Testis (tissue), 5 donors: ENCODE measurements at places on chromosomes 11 and 22.
A peak's percentile ranks its signal among the peaks of the same experiment; 100 is the strongest.

DNA sequence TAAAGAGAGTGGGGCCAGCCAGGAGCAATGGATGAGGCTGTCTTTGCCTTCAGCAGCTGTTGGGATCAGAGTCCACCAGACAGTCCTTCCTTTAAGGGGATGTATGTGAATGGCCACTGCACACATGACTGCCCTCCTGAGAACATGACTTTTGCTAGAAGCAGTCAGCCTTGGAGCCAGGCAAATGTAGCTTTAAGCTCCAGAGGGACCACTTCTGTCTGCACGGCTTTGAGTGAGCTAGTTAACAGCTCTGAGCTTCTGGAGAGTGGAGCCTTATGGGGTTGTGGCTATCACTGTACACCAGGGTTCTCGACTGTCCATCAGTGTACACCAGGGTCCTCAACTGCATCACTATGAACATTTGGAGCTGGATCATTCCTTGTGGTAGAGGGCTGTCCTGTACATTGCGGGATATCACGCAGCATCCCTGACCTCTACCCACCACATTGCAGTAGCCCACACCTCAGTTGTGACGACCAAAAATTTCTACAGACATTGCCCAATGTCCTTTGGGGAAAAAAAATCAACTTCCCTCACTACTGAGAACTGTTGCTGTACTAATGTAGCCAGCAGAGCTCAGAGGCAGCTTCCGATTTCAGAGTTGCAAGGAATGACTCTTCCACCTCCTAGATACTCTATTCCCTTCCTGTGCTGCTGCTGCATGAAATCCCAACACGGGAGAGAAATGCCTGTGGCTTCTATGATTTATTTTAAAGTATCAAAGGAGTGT lies 169.4 kb downstream of the MYO18B start:
- DNase-seq = no peak

DNA sequence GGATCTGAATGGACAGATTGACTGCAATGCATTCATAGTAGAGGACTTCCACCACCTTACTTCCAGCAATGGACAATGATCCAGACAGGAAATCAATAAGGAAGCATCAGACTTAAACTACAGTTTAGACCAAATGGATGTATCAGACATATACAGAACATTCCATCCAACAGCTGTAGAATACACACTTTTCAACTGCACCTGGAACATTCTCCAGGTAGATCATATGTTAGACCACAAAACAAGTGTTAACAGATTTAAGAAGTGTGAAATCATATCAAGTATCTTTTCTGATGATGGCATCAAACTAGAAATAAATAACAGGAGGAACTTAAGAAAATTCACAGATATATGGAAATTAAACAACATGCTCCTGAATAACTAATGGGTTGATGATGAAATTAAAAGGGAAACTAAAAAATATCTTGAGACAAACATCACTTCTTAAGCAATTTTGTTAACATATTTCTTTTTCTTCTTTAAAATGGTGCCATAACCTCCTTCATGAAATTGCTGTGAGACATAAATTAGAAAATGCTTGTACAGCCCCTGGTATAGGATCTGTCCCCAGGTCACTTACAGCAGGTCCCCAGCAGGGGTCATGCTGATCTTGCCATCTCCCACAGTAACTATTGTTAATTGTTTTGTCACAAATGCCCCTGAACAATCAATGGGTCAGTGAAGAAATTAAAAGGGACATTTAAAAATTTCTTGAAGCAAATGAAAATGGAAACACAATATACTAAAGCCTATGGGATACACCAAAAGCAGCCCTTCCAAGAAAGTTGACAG lies 100.0 kb upstream of the OR4B1 start:
- DNase-seq = no peak

DNA sequence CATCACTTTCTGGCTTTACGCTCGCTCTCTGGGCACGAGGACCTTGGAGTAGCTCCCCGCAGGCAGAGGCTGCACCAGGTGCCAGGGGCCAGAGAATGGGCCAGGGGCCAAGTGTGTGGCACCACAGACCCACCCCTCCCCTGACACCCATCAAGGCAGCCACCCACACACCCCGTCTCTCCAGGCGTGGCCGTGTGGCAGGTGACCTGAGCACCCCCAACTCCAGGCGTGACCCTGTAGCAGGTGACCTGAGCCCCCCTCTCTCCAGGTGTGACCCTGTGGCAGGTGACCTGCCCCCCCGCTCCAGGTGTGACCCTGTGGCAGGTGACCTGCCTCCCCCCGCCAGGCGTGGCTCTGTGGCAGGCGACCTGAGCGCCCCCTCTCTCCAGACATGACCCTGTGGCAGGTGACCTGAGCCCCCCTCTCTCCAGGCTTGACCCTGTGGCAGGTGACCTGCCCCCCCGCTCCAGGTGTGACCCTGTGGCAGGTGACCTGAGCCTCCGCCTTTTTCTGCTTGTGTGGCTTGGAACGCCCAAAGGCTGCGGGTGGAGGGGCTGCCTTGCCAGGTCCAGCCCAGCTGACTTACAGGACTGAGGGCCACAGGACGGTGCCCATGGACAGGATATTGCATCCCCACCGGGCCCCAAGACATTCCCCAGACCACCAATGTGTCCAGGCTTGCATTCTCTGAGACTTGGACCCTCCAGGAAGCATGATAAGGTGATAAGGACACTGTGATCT lies 667.2 kb downstream of the BRD1 start:
- no peak for DNase-seq

- DNase-seq = no peak
Measured at GRCh38 chr11:134749040-134749839, 337.2 kb upstream of the B3GAT1 start.

DNA sequence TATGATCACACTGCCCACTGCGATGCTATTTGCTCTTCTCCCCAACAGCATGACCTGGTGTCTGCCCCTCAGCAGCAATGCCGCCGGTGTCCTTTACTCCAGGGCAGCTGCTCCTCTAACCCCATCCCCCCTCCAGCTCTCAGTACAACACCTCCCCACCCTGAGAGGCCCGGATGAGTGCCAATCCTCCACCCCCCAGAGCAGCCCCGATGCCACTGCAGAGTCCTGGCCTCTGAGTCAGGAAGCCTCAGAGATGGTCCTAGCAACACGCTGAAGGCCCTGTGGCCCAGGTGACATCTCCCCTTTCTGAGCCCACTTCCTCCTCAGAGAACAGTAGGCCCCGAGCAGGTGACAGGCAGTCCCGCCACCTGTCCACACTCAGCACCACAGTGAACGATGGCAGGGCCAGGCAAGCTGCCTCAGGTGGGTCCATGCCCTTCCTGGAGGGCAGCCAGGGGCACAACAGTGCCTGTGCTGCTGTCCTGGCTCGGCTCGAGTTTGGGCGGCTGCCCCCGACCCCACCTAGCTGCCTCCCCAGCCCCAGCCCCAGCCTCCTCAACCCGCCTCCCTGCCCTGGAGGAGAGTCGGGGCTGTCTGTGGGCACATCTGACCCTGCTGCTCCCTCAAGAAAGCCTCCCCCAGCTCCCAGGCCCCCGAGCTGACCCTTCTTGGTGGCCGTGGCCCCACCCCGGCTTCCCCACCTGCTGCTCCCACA lies 3.9 kb upstream of the NDUFS8 start:
- no peak for DNase-seq

DNA sequence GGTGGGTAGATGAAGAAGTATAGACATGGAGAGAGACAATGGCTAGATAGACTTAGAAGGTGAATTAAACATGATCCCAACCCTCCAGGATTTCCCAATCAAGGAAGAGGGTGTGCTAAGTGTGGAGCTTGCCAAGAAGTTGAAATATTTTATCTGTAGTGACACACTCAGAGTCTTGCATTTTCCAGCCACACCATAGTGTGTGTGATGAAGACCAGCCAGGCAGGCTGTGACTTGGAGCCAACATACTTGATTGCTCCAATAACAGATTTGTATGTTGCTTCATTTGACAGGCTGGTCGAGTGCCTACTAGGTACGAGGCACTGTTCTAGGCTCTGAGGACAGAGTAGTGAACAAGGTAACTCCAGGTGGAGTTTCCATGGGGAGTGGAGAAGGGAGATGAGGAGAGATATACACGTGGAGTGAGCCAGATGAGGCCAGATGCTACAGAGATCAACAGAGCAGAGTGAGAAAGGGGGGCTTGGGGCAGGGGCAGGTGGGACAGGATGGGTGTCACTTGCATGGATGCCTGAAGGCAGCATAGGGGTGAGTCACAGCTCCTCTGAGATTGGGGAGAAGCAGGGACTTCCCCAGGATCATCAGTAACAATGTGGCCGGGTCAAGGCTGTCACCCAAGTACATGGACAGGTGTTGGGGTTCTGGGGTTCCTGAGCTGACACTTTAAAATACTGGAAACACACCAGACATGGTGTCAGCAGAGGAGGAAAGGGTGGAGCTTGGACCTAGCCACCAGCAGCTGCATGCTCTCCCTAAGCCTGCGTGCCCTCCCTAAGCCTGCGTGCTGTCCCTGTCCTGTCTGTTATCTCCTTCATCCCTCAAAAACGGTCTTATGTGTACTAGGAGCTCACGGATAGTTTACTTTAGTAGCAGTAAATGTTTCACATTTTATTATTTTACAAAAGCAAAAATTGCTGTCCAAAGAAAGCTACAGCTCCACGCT lies 23.6 kb downstream of the PDGFB start:
- no peak for DNase-seq

GRCh38 chr11:125072218-125072960 lies 9.3 kb downstream of the SLC37A2 start:
- no peak for DNase-seq

DNA sequence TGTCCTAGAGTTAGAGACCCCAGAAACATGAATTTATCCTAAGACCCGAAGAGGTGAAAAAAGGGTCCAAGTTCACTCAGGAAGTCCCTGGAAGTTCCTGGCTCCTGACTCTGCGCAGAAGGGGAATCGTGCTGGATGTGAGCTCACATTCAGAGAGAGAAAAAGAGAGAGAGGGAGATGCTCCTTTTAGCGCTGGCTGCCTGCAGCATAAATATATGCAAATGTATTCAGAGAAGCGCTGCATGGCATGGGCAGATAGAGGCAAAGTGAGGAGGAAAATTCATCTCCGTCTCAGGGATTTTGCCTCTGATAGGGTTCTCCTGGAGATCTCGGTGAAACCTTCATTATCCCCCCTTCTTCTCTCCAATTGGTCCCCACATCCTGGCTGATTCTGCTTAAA lies 517.2 kb downstream of the MN1 start:
- no peak for DNase-seq

DNA sequence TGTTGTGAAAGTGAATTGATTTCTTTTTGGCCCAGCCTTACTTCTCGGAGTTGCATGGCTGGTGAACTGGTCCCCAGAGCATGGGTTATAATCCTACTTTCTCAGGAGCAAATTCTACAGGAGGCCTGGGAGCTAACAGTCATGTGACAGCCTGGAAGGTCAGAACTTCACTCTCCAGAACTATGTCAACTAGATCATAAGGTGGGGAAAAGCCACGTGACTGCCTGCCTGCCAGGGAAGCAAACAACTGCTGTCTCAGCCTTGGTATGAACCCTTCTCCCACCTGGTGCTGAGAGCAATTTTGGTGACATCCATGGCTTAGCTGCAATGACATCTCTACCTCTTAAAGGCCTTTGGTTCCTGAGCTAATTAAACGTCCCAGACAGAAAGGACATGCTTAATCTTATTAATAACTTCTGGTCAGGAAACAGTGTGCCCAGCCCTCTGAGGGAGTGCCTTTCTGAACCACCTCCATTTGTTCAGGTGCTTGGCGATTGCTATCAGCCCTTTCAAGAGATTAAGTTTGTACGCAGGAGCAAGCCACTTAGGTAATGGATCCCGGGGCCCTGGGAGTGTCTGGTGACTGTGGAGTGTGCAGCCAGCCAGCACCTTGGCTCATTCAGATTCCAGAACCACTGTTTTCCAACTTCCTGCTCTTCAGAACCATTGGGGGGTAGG lies 1.4 kb upstream of the CREB3L1 start:
- DNase-seq = no peak

DNA sequence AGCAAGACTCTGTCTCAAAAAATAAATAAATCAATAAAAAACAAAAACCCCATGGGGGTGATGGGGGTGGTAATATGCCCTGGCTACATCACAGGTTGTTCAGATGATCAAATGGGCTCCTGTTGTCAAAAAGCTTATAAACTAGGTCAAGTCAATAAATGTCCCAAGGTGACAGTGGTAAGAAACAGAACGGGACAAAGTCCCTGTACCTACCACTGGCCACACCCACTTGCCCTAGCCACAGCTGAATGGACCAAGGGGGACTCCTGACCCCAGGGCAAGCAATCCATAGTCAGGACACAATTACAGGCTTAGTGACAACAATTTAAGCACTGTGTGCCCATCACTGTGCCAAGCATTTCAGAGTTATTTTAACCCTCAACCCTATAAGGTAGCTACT lies 6.0 kb downstream of the NAGA start:
- DNase-seq = no peak

GRCh38 chr22:23718371-23719165 lies 27.8 kb downstream of the RGL4 start:
- no peak for DNase-seq

DNA sequence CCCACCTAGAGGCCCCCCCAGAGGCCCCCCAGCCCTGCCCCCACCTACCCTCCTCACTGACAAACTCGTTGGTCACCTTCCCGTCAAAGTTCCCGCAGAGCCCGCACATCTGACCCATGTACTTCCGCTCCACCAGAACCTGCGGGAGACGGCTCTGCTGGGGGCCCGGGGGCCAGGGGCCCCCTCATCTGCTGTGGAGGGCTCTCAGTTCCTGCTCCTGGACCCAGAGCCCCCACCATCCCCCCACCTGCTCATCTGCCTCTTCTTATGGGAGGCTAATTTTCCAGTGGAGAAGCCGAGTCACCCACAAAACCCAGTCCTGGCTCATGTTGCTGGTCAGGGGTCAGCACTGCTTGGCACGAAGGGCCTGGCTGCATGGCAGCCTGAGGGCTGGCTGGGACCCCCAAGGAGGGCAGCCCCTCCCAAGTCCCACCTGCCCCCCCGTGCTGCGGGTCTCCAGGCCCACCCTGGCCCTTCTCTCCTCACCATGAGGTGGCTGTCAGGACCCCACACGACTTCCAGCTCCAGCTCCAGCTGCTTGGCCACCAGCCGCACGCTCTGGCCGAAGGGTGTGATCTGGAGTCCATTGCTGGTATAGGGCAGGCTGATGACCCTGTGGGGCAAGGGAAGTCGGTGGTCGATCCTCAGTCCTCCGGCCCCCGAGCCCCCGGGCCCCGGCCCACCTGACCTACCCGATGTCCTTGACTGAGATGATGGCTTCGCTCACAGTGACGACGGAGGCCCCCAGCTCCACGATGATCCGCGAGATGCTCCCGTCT lies 5.2 kb downstream of the MUC6 start:
- no peak for DNase-seq

DNA sequence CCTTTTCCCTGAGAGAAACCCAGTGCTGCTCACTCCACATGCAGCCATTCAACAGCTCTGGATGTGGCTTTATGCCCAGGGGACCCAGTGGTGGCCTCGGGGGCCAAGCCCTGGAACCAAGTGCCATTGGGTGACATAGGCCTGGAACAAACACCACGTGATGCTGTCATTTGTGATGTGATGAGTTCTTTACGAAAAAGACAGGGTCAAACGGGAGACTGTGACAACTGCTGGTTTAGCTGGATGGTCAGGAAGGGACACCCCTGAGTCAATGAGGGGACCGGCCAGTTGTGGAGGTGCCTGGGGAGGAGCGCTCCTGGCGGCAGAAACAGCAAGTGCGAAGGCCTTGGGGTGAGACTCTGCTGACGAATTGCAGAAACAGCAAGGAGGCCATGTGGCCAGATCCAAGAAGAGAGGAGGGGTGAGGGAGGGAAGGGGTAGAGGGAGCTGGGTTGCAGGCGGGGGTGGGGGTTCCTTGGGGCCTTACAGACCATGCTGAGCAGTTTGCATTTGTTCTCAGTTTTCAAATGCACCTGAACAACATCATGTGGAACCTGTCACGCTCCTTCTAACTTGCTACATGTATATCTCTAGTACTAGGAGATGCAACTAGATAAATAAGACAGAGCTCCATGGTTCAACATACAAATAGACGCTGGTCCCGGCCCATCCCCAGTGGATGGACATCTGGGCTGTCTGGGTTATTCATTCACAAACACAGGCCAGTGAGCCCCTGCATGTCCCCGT lies 56.1 kb downstream of the IGLL5 start:
- DNase-seq = peak; percentile 11
